ENCODE measurements at places on chromosomes 5 and 9.

GRCh38 chr5:158845941-158846340, 253.8 kb downstream of the EBF1 start:
- DNase-seq, result no peak

GRCh38 chr9:106983346-106983745, 120.4 kb downstream of the ZNF462 start:
- DNase-seq, result no peak

DNA sequence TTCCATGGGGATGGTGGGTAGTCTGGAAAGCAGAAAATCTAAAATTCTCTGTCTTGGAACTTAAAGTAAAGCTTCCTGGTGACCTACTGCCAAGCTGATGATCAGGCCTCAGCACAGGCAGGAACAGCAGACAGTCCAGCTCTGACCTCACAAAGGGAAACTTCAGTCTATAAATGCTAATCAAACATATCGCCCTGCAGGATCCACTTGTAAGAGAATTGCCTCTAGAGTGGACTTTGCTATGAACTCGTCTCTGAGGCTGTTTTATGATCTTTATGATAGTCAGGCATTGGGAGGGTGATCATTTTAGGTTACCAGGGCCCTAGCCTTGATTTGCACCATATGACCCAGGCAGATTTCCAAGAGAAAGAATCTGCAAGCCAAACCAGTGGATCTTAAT, 67.6 kb upstream of the SELENOP start:
- no peak for DNase-seq

- DNase-seq, result no peak
Observed at GRCh38 chr5:116525674-116526073, 48.9 kb downstream of the SEMA6A start.

GRCh38 chr9:95406121-95406520, 88.6 kb upstream of the FANCC start:
- DNase-seq, result no peak

DNA sequence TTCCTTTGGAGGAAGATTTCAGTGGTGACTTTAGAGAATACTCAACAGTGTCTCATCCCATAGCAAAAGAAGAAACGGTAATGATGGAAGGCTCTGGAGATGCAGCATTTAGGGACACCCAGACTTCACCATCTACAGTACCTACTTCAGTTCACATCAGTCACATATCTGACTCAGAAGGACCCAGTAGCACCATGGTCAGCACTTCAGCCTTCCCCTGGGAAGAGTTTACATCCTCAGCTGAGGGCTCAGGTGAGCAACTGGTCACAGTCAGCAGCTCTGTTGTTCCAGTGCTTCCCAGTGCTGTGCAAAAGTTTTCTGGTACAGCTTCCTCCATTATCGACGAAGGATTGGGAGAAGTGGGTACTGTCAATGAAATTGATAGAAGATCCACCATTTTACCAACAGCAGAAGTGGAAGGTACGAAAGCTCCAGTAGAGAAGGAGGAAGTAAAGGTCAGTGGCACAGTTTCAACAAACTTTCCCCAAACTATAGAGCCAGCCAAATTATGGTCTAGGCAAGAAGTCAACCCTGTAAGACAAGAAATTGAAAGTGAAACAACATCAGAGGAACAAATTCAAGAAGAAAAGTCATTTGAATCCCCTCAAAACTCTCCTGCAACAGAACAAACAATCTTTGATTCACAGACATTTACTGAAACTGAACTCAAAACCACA, 67.4 kb downstream of the VCAN start:
- DNase-seq, result no peak

- no peak for DNase-seq
Observed at GRCh38 chr5:168585119-168585856, 6.1 kb upstream of the PANK3 start.

GRCh38 chr9:109113892-109114609, 5.7 kb downstream of the TMEM245 start:
- no peak for DNase-seq

- no peak for DNase-seq
Observed at GRCh38 chr5:80239680-80240367, 16.0 kb downstream of the SERINC5 start.

- no peak for DNase-seq
Observed at GRCh38 chr9:27534131-27534530, 4.5 kb upstream of the MOB3B start.

DNA sequence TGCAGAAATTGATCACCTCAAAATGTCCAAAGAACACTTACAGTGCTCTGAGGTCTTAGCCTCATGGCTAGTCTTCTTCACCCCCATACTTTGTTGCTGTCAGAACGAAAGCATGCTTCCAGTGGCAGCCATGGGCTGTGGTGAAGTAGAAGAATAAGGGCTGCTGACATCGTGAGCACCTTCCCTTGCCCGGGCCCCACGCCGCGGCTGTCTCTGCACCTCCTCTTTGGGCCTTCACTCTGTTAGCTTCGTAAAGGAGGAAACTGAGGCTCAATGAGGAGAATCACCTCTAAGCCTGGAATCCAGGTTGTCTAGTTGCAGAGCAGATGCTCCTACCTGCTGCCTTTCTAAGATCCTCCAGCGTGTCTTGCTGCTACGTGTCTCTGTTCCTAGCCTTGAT, 139.5 kb upstream of the SLC28A3 start:
- no peak for DNase-seq

- no peak for DNase-seq
Observed at GRCh38 chr5:130884023-130884422, 281.0 kb downstream of the HINT1 start.

DNA sequence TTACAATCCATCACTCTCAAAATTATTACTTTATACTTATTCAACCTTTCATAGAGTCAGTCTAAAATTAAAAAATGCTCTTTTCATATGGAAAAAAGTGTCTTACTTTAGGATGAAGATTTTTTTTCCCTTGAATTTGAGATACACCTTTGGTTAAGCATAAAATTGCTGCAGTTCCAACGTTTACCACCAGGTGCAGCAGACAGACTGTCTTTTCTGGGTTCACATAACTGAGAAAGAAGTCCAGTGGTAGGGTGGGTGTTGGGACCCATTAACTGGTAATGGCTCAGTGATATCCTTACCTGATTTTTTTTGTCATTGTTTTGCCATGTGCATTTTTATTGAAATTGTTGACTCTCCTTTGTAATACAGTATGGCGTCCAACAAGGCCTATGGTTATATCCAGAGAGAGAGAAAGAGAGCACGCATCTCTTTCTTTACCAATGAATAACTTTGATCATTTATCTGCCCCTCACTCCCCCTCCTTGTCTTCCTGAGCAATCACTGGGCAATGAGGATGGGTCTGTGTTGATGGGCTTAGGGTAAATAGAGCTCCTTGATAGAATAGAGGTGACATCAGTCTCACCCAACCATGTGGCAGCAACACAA, 98.4 kb downstream of the FBXL7 start:
- no peak for DNase-seq

DNA sequence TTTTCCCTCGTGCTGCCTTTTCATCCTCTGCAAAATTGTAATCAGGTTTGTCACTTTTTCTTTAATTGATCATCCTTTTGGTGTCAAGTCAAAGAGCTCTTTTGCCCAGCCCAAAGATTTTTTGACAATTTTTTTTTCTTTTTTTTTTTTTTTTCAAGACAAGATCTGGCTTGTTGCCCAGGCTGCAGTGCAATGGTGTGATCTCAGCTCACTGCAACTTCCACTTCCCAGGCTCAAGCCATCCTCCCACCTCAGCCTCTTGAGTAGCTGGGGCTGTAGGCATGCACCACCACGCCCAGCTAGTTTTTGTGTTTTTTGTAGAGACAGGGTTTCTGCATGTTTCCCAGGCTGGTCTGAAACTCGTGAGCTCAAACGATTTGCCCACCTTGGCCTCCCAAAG, 36.7 kb downstream of the CDK7 start:
- no peak for DNase-seq

GRCh38 chr5:135422419-135422818, 23.4 kb upstream of the MACROH2A1 start:
- no peak for DNase-seq

DNA sequence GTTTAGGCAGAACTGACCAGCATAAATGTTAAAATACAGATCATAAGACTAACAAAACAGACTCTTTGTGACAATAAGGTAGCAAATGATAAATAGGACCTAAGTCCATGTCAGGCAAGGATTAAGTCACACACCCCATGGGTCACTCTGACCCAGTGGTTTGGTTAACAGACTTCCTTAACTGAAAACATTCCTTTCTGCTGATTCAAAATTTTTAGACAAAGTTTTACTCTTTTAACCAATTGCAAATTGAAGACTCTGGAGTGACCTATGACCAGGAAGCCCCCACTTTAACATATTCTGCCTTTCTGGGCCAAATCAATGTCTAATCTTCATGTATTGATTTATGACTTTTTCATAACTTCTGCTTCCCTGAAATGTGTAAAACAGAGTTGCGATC, 4.9 kb upstream of the NXNL2 start:
- DNase-seq, result no peak

GRCh38 chr5:88480801-88481499, 212.3 kb upstream of the TMEM161B start:
- DNase-seq, result no peak

DNA sequence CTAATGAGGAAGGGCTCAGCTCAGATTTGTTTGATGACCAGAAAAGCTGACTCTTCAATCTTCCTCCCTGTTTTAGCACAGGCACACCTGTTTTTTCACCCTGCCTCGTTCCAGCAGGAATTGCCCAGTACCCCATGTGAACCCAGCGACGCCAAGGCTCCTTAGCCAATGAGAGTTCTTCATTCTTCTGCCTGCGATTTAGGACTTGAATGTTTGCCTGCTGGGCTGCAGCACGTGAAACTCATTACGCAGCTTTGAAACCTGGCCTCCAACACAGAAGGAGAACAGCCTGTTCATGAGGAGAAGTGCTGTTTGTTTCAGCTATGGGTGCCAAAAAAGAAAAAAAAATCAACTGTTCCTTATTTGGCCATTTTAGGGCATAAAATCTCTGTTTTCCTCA, 315.5 kb downstream of the TRPM3 start:
- DNase-seq, result no peak

Data from T-helper 9 cell (primary cell).